ENCODE measurements at places on chromosomes 4 and X.
A peak's percentile ranks its signal among the peaks of the same experiment; 100 is the strongest.

GRCh38 chrX:42540146-42540545 is 237.8 kb downstream of the PPP1R2C start:
- no peak for DNase-seq

GRCh38 chr4:71290074-71290473 is 48.7 kb upstream of the SLC4A4 start:
- DNase-seq = peak; percentile 83

- no peak for DNase-seq
Observed at GRCh38 chr4:147354237-147354636, 126.7 kb upstream of the EDNRA start.

- DNase-seq = no peak
Observed at GRCh38 chr4:42747971-42748370, 91.1 kb upstream of the ATP8A1 start.

DNA sequence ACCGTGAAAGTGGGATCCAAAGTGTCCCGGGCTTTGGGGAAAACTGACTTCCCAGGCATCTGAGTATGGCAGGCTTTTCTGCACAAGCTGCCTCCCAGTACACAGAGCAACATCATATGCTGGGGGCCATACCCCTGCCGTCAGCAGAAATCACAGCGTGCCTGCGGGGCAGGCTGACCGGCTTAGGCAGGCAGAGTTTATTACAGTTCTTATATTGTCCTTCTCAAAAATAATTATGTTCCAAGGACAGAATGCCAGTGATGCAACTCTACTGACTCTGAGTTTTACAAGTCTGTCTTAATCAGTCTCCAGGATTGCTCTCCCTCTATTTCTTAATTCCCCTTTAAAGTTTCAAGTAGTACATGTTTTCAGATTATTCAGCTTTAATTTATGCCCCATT is 37.0 kb downstream of the IL21 start:
- DNase-seq = peak; percentile 41

- DNase-seq = peak; percentile 17
Observed at GRCh38 chr4:98113012-98113411, 30.3 kb downstream of the STPG2 start.

DNA sequence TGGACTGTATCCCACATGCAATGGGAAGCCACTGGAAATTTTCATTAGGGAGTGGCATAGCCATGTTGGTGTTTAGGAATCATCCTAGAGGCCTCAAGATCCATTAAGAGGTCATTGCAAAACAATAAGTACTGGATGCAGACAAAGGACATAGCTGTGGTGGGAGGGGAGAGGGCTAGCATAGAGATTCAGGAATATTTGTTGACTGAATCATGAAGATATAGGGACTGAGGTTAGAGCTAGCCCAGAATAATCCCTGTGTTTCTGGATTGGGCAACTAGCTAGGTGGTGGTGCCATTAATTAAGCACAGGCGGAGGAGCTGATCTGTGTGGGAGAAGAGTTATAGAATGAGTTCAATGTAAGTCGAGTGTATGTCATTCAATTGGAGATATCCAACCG is 135.0 kb downstream of the RAB28 start:
- DNase-seq = peak; percentile 9
